ENCODE measurements at places on chromosomes 4 and X.

GRCh38 chrX:43676971-43677572 is 21.0 kb downstream of the MAOA start:
- DNase-seq, result peak; percentile 94

GRCh38 chr4:27234306-27234899 is 373.8 kb downstream of the STIM2 start:
- DNase-seq, result no peak

DNA sequence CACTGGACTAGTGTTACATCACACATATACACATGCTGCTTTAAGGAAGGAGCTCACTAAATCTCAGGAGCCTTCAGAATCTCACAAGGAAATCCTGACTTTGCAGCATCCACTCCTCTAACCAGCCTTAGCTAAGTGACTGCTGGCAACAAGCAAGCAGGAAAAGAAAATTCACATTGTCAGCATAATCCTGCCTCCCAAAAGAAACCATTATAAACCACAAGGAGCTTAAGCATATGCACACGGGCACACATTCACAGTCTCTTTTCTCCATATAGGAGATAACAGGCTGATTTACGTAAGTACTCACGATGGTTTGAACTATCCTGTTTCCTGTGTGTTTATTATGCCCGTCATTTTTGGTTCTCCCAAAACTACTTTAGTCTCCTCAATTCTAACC is 136.3 kb downstream of the TMEM144 start:
- DNase-seq, result no peak

- no peak for DNase-seq
Measured at GRCh38 chr4:85522277-85522676, 47.3 kb downstream of the ARHGAP24 start.
